Activated CD8-positive, alpha-beta memory T cell treated with anti-CD3 and anti-CD28 coated beads for 1 hour (primary cell): ENCODE measurements at places on chromosomes 11 and 22.

GRCh38 chr11:71543866-71544265 is 4.4 kb upstream of the KRTAP5-9 start:
- DNase-seq: no peak

- no peak for DNase-seq
These were observed 34.6 kb downstream of the SPECC1L start for GRCh38 chr22:24305260-24305692.

DNA sequence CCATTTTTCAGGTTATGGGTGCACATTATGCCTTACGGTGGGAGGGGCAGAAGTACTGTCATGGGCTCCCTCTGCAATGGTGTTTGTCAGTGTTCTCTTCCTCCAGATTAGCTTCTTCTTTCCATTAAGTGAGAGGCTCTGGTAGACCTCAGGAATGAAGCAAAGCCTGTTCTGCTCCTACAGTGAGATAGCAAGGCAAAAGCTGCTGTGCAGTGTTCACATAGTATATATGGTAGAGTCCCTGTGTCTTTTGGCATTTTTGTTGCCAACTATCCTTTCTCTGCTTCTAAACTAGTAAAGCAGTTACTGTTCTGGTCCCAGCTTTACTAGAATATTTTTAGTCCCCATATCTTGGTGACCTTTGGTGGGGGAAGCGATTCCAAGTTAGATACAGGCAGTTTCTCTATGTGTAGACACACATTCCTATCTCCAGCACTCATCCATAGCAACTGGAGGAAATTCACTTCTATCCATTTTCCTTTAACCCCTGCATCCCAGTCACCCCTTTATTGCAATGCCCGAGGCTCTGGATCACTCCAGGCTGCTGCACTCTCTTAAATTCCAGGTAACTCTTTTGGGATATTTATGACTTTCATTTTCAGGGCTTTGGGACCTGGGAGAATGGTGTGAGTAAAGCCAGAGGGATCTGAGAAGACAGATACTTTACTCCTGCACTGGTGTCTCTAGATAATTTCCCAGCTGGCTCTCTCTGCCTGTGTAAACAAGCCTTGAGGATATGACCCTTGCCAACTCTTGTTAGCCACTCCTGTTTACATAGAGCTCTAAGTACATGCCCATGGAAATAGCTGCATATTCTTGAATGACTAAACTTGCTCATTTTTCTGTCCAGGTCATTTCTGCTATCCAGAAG is 3.9 kb upstream of the TRIM34 start:
- no peak for DNase-seq

GRCh38 chr11:70129051-70129592 is 51.0 kb downstream of the ANO1 start:
- DNase-seq: no peak

DNA sequence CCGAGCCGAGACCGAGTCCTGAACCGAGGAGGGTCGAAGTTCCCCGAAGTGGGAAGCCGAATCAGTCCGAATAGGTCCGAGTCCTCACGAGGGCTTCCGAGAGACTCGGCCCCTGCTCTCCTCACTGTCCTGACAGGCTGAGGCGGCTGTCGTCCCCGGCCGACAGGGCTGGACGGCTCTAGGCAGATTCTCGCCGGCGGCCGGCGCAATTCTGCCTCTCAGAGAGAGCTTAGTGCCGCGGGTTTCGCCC is 191 bp upstream of the DEAF1 start:
- no peak for DNase-seq

GRCh38 chr22:43148581-43148980 is 2.8 kb upstream of the TSPO start:
- DNase-seq: no peak

DNA sequence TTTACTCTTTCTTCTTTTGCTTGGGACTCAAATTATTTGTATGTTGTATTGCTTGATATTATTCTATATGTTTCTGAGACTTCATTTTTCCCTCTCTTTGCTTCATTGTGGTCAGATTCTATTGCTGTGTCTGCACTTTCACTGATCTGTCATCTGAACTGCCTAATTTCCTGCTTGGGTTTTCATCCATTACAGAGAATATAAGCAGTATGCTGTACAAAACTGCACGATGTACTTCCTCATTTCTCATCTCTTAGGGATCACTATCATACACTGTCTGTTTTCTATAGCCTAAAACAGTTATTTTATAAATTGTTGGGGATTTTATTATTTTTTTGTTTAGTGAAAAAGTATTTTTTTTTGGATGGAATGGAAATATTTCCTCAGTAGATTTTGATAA is 736.7 kb upstream of the ANO5 start:
- no peak for DNase-seq

DNA sequence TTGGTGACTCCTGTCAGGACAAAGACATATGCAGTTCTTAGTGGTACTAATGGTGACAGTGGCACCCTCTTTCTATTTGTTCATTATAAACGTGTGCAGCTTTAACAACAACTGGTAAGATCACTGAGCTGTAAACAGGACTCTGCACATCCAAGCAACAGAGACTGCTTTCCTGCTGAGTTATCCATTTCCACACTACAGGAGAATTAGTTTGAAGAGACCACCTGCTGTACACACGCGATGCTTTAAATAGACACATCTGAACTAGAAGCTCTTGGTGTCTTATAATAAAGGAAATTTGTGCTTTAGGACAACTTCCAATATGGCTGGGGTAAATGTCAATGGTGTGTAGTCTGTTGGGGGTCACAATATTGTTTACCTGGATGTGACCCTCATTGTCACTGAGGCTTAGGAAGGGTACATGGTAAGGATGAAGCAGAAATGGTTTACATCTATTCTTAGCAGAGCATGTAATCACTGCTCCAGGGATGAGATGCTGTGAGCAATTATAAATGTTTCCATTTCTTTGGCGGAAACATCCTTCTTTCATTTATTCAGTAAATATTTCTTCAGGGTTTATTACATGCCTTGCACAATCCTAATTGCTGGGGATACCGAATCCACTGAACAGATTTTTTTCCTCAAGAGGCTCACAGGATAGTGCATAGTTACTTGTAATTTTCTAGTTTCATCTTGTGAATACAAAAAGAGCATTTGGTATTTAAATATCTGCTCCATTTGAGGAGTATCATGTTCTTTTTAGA is 354.0 kb upstream of the CCDC90B start:
- no peak for DNase-seq

DNA sequence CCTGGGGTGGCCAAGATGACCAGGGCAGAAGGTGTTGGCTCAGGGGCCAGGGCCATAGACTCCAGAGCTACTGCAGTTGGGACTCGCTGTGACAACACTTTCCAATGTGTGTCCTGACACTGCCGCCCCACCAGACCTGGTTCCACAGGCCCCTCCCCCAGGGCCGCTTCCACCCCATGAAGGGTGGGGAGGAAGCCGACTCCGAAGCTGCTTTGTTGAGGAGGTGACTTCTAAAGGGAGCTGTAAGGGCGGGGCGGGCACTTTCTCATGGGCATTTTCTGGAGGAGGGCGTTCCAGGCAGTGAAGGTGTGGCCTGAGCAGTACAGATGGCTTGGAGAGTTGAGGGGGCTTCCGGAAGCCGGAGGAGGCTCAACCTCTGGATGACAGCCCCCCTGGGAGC is 6.3 kb downstream of the FGF3 start:
- DNase-seq: no peak

- DNase-seq: no peak
These were observed 9.1 kb downstream of the DCHS1 start for GRCh38 chr11:6646576-6646917.

GRCh38 chr11:12331239-12331874 is 46.0 kb upstream of the PARVA start:
- DNase-seq: peak; percentile 60

GRCh38 chr11:121194731-121195596 is 93.9 kb downstream of the TECTA start:
- DNase-seq: no peak

DNA sequence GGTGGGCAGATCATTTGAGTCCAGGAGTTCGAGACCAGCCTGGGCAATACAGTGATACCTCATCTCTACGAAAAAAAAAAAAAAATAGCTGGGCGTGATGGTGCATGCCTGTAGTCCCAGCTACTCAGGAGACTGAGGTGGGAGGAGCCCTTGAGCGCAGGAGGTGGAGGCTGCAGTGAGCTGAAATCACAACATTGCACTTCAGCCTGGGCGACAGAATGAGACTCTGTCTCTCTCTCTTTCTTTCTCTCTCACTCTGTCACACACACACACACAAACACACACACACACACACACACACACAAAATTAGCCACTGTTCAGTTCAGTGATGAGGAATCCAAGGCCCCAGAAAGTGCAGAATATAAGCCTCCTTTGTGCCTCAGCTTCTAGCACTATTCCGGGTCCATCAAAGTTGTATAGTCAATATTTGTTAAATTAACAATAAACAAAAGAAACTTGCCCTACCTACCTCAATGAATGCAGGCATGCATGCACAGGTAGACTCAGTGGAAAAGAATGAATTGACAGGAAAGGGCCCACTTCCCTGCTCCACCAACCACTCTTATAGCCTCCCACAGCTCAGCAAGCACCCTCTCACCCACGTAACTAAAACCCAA is 3.9 kb upstream of the SMIM35 start:
- DNase-seq: no peak

- no peak for DNase-seq
These were observed 340.1 kb downstream of the MN1 start for GRCh38 chr22:27461470-27461869.

DNA sequence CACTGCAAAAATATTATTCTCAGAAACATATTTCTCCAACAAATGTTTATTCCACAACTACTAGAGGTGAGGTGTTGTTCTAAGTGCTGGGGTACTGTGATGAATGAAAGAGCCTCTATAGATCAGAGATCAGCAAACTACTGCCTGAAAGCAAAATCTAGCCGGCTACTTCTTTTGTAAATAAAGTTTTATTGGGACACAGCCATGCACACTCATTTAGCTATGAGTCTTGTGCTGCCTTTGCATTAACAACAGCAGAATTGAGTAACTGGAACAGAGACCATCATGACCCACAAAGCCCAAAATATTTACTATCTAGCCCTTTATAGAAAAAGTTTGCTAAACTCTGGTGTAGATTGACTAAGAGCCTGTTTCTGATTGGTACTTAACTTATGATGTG is 37.1 kb upstream of the CRYBB3 start:
- no peak for DNase-seq

DNA sequence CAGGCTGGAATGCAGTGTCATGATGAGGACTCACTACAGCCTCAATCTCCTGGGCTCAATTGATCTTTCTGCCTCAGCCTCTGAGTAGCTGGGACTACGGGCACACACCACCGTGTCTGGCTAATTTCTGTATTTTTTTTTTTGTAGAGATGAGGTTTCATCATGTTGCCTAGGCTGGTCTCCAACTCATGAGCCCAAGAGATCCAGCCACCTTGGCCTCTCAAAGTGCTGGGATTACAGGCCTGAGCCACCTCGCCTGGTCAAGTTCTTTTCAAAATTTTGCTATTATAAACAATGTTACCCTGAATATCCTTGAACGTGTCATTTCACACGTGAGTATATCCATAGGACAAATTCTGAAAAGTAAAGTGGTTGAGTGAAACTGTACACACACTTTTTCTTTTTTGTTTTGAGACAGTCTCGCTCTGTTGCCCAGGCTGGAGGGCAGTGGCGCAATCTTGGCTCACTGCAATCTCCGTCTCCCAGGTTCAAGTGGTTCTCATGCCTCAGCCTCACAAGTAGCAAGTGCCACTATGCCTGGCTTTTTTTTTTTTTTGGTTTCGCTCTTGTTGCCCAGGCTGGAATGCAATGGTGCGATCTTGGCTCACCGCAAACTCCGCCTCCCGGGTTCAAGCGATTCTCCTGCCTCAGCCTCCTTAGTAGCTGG is 21.6 kb upstream of the EP300 start:
- no peak for DNase-seq

DNA sequence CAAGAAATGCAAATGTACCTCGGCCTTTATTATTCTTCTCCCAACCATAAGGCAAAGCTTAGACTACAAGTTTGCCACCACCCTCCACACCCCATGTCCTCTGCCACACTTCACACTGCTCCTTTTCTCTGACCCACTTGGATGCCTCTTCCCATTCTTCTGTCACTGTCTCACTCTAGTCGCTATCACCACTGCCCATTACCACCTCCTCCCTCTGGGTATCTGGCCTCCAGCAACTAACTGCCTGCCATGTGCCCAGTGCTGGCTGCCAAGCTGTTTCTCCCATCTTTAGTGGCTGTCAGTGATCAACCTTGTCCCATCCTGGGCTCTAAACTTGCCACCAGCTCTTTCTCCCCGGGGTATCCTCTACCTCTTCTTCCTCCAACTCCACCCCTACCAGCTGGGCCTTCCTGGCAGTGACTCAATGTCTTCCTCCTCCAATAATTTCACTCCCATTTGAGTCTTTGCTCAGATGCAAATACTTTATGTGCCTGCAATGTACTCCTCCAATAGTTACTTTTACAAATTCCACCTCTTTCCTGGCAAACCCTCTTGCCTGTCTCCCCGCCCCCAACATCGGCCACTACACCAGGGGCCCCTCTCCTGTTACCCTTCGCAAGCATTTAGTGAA is 20.1 kb upstream of the KDM2A start:
- DNase-seq: no peak

- DNase-seq: no peak
These were observed 174.5 kb upstream of the NTM start for GRCh38 chr11:131195661-131196517.

DNA sequence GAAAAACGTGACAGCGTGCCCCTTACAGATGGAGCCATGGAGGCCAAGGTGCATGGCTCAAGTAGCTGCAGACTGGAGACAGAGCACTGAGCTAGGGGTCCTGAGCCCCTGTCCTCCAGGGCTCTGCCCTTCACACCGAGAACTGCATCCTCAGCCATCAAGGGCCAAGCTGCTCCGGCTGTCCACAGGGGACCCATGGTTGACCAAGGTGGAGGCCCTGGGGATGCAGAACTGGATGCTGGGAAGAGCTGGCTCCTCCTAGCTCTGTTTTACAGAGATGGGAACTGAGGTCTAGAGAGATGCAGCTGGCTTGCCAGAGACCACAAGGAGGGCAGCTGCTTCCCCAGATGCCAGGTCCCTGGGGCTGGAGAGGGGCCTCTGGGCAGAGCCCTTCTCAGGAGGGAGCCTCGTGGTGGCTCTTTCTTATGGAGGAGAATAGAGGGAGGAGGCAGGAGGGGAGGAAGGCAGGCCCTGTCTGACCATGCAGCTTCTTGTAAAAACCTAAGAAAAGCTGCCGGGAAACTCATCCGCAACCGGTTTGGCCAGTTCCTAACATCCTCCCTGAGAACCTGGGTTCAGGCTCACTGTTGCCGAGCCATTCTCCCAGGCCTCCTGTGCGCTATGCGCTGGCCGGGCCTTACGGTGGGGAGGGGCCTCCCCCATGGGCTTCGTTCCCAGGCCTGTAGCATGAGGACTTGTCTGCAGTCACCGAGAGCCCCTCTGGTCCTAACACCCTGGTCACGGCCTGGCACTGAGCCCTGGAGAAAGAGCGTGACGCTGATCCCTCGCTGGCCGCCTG is 80.6 kb downstream of the WNT7B start:
- DNase-seq: no peak

DNA sequence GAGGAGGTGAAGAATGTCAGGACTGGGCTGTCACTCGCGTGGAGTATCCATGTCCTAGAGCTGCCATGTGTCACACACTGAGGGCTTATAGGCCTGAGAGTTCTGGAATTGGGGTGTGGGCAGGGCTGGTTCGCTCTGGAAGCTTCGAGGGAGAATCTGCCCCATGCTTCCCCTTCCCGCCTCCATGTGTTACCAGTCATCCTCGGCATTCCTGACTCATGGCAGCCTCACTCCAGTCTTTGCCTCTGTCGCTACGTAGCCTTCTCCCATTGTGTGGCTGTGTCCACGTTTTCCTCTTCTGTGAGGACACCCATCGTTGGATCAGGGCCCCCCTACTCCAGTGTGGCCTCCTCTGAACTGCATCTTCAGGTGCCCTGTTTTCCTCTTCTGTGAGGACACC is 301.2 kb downstream of the TBC1D22A start:
- DNase-seq: no peak
